NCI-H524 treated with DMSO at 0.1 percent for 48 hours (cell line): ENCODE measurements at places on chromosomes 3 and 15.

GRCh38 chr15:71304681-71305080 lies 189.4 kb downstream of the THSD4 start:
- no peak for DNase-seq

GRCh38 chr3:74410276-74410941 lies 204.1 kb downstream of the CNTN3 start:
- DNase-seq: peak; percentile 92

GRCh38 chr3:116057400-116058006 lies 387.8 kb downstream of the LSAMP start:
- DNase-seq: no peak

- no peak for DNase-seq
Measured at GRCh38 chr15:52021892-52022540, 3.0 kb downstream of the MAPK6 start.
